ENCODE measurements at places on chromosomes 4 and X.
A peak's percentile ranks its signal among the peaks of the same experiment; 100 is the strongest.

- no peak for DNase-seq
These were observed 338 bp upstream of the KLHL2 start for GRCh38 chr4:165207016-165207430.

- DNase-seq = no peak
These were observed 73.5 kb downstream of the ANXA3 start for GRCh38 chr4:78625073-78625472.

- DNase-seq = peak; percentile 65
These were observed 12.5 kb downstream of the TRAPPC2 start for GRCh38 chrX:13721819-13722519.

- no peak for DNase-seq
These were observed 54.8 kb upstream of the DCLK2 start for GRCh38 chr4:150023489-150023888.

DNA sequence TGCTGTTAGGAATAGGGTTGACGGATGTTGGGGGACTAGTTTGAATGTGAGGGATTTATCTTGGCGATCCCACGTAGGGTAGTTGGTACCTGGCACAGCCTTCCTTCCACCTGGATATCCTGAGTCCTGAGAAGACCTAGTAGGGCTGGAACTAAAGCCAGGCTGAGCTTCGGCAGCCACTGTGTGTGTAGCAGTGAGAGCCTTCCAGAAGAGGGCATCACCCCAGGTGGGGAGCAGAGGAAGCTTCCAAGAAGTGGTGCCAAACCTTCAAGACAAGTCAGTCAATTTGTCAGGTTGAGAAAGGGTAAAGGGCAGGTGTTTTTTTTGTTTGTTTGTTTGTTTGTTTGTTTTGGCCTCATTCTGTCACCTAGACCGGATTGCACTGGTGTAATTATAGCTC, 1.2 kb upstream of the FGFBP2 start:
- DNase-seq = no peak

DNA sequence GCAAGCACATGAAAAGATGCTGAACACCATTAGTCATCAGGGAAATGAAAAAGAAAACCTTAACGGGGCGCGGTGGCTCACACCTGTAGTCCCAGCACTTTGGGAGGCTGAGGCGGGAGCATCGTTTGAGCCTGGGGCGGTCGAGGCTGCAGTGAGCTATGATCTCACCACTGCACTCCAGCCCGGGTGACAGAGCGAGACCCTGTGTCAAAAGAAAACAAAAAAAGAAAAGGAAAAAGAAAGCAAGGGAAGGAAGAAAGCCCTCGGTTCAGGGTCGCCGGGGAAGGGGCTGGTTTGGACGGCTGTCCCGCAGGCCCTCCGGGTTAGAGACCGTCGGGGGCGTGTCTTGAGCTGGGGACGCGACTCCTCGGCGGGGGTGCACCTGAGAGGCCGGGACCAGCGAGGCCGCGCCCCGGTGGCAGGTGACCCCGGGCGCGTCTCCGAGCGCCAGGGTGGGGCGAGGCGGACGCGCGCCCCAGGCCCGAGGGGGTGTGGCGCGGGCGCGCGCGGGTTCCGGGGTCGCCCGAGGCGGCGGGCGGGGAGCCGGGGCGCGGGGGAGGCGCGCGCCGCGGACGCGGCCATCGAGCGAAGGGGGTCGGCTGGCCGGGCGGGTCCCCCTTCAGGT, 478 bp upstream of the PLXNA3 start:
- DNase-seq = no peak

Data from fibroblast of pulmonary artery (primary cell).